ENCODE measurements at places on chromosomes 12 and 14.

DNA sequence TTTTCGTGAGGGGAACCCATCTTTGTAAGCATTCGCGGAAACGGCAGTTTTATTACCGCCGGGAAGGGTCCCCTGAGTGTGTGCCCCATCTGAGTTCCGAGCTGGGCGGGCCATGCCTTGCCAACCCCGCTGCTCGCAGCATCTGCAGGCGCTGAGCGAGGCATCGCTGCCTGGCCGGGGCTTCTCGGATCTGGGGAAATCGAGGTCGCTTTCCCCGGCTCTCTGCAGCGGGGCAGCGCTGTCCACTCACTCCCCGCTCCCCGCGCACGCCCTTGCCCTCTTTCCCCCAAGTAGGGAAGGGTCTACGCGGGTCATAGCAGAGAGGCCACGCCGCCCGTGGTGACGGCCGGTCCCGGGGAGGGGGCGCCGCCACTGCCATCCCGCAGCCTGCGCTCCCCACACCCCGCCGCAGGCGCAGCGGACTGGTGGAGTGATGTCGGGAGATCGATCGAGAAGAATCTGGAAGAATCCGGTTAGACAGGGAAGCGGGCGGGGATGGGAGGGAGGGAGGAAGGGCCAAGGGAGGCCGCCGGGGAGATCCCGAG, 507 bp upstream of the FKBP4 start:
- no peak for DNase-seq

GRCh38 chr12:84329938-84330337, 582.7 kb downstream of the SLC6A15 start:
- no peak for DNase-seq

- DNase-seq = no peak
Measured at GRCh38 chr12:71431991-71432390, 7.6 kb upstream of the LGR5 start.

- no peak for DNase-seq
Measured at GRCh38 chr12:10873378-10873777, 10.7 kb downstream of the PRH1 start.

- no peak for DNase-seq
Measured at GRCh38 chr14:61609191-61609843, 86.0 kb upstream of the HIF1A start.

GRCh38 chr12:124786061-124786964, 77.4 kb downstream of the SCARB1 start:
- no peak for DNase-seq

- DNase-seq = no peak
Measured at GRCh38 chr12:132129007-132129406, 15.1 kb downstream of the DDX51 start.
